ENCODE measurements at places on chromosomes 12 and 14.

- DNase-seq, result no peak
These were observed 9.9 kb downstream of the KRT83 start for GRCh38 chr12:52311285-52311648.

GRCh38 chr12:100987552-100988521, 193.3 kb downstream of the ANO4 start:
- no peak for DNase-seq

GRCh38 chr14:36021591-36022320, 154.8 kb downstream of the PTCSC3 start:
- DNase-seq, result no peak

DNA sequence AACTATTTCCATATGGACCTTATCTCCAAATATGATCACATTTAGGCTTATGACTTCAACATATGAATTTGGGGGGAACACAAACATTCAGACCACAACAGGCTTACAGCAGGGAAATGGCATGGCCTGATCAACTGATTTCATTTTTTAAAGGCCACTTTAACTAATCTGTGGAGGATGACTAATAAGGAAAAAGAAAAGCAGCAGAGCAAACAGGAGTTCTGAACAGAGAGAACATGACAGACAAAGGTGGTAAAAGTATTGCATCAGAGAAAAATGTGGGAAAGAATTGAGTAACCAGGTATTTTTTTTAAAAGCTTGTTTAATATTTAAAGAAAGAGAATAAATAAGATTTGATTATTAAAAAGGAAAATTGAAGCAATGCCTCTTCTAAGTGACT, 366.1 kb upstream of the TMPO start:
- DNase-seq, result no peak

- DNase-seq, result no peak
These were observed 2.3 kb downstream of the PAPLN start for GRCh38 chr14:73239393-73240241.

- DNase-seq, result no peak
These were observed 210.0 kb downstream of the PPM1H start for GRCh38 chr12:62724947-62725451.

- DNase-seq, result no peak
These were observed 9.0 kb upstream of the SFSWAP start for GRCh38 chr12:131701705-131702572.

- DNase-seq, result no peak
These were observed 468.7 kb upstream of the SOX5 start for GRCh38 chr12:24418157-24418556.

GRCh38 chr14:71856199-71856919, 75.9 kb upstream of the RGS6 start:
- DNase-seq, result no peak

GRCh38 chr12:40031965-40032364, 73.9 kb downstream of the SLC2A13 start:
- no peak for DNase-seq

GRCh38 chr14:57390806-57391516, 575 bp downstream of the NAA30 start:
- no peak for DNase-seq

GRCh38 chr12:42486407-42486806, 103.1 kb downstream of the PRICKLE1 start:
- DNase-seq, result no peak

DNA sequence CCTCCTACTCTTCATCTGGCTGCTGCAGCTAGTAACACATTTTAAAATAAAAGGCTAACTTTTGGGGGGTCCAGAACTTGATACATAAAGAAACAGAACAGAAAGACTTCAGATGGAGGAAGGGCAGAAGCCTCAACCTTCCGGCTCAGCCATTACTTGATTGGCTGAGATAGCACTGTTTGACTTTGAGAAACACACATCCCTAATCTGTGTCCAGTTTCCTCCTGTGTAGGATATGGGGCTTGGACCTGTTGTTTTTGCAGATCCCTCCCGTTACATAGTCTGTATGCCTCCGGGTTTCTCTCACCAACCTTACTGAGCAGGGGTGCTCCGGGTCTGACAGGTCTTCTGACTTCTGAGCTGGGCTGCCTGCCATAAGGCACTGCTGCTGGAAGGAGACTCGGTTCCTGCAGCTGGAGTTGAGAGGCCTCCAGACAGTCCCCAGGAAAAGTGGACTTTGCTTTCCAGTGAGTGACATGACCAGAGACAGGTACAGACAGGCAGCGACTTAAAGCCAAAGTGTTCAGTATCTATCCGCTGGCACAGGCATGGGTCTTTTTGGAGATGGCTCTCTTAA, 8.3 kb upstream of the ZNF641 start:
- no peak for DNase-seq

- DNase-seq, result no peak
These were observed 435.7 kb downstream of the CCER1 start for GRCh38 chr12:90519285-90519684.

DNA sequence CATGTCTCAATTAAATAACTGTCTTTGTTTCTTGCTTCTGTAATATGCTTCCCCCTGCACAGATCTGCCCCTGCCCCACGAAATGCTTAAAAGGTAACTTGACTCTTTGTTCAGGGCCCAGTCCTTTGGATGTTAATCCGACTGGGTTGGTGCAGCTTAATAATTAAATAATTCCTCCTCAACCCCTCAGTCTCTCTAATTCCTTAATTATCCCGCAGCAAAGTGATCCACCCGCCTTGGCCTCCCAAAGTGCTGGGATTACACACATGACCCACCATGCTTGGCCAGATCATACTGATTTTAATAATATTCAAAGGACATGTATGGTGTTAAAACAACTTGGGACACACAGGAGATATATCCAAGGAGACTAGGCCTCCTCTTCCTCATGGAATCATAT, 18.2 kb upstream of the ANAPC7 start:
- DNase-seq, result no peak

GRCh38 chr14:59028476-59029202, 159.8 kb upstream of the DAAM1 start:
- no peak for DNase-seq

- DNase-seq, result no peak
These were observed 1.2 kb downstream of the CRY1 start for GRCh38 chr12:107091989-107092641.

GRCh38 chr14:76446921-76447320, 71.0 kb downstream of the ESRRB start:
- DNase-seq, result no peak

DNA sequence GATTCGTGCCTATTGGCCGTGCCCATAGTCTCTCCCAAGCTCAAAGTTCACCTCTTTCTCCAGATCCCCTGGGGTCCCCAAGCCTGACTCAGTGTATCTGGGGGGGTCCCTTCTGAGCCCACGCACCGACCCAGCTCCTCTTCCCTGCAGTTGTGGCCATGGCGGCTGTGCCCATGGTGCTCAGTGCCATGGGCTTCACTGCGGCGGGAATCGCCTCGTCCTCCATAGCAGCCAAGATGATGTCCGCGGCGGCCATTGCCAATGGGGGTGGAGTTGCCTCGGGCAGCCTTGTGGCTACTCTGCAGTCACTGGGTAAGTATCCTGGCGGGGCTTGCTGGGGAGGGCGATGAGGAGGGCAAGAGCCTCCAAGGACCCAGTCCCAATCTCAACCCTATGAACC, 5.1 kb downstream of the IFI27 start:
- no peak for DNase-seq

DNA sequence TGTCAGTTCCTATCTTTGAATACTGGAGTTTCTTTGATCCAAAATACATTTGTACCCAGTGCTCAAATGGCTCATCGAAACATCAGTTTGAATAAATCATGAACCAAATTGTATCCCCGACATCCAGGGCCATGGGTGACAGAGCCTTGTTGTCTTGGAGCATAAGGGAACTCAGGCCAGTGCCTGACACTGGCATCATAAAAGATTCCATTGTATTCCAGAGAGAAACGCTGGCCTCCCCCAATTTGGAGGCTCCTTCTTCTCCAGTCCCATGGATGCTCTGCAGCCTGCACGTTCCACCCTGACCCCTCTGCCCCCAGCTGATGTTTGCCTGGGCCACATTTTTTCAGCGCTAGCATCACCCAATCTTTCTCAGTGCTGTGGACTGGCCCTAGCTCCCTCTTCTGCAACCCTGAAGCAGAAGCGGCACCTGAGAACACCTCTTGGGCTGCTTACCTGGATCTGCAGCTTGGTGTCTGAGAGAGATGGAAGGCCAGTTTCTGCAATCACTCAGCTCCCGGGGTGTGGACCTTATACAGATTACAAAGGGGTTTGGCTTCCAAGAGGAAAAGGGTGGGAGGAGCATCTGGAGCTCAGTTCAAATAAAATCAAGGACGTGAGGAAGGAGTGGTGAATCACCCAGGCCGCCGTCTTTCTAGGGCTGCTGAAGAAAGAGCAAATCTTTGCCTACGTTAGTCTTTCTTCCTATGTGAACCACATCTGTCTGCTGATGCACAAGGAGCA, at the start of gene RNASE1:
RNASE1 (minus strand) TSS at position 504 of the 744 bp plus-strand sequence. CDS start 776 bp downstream, outside the sequence.
- DNase-seq, result no peak

DNA sequence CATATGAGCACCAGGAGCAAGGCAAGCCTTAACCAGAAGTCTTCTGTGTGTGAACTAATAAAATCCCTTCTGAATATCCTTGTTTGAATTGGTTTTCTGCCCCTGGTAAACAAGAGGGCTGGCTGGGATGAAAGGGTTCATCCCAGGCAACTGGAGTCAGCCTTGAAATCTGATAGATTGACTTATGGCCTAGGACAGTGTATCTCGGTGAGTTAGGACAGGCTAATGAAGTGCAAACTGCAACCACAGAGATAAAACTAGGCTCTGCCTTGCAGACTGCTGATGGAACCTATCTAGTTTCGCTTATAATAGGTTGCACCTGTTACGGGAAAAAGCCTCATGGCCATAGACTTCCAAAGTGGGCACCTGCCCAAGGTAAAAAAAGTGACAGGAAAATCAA, 451.9 kb upstream of the NOVA1 start:
- no peak for DNase-seq

- DNase-seq, result no peak
These were observed 56.4 kb downstream of the PPP2R5E start for GRCh38 chr14:63486738-63487137.

- DNase-seq, result no peak
These were observed 12.4 kb downstream of the SYNDIG1L start for GRCh38 chr14:74413627-74414026.

DNA sequence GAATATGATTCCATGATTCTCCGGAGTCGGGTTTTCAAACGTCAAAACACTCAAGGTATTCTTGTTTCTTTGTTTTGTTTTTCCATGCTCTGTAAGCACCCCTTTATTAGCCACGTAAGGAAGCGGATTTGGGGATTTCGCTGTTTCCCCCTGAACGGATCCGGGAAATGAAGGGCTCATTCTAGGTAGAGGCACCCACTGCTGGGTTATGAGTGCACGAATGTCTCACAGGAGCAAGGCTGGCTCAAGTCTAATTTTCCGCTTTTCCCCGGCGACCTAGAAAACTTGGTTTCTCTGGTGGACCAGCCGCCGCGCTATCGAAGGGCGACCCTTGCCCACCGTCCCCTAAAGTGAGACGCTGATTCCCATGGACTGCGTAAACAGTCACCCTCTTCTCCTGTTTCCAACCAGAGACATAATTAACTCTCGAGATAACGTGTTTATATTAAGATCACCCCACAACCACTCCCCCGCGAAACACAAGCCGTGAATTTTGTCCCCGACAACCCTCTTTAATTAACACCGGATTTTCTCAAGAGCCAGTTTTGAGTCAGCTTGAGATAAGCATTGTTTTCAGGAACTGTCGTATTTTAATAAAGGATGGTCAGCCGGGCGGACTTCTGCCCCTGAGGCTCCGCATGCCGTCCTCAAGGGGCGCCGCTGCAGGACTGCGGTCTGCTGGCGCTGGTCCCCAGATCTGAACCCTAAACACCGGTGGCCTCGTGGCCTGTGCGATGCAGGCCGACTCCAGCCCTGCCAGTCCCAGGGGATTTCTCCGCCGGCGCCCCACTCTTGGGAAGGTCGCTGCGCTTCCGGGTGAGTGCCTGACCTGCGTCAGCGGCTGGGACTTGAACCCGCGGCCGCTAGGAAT, 515 bp upstream of the ABCC9 start:
- DNase-seq, result no peak

DNA sequence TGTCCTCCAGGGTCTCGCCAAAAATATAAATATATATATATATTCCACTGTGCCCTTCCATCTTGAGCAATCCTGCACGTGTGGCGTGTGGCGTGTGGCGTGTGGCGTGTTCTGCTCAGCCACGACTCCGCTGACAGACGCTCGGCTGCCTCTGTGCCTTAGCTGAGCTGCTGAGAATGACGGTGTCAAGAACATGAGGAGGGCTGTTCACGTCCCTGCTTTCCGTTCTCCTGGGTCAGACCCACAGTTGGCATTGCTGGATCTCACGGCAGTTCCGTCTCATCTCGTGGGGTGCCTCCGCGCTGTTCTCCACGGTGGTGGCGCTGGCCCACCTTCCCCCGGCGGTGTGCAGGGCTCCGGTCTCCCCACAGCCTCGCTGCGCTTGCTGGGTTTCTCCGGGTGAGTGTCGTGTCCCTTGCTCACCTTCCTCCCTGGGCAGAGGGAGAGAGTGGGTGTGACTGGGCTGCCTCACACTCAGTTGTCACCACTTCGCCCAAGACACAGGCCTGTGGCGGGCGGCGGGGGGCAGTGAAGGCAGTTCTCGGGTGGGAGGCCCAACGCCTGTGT, 9.4 kb downstream of the GPR132 start:
- no peak for DNase-seq

GRCh38 chr12:116827432-116827831, 53.8 kb downstream of the HRK start:
- no peak for DNase-seq

- no peak for DNase-seq
These were observed 47.0 kb downstream of the C12orf50 start for GRCh38 chr12:87982208-87982607.

GRCh38 chr14:100383727-100384158, 60.6 kb downstream of the SLC25A47 start:
- DNase-seq, result no peak

GRCh38 chr12:121794534-121795033, 1.1 kb upstream of the RHOF start:
- DNase-seq, result no peak
